ENCODE measurements at places on chromosomes 4 and X.

GRCh38 chrX:55624403-55624802 is 1.2 kb downstream of the FOXR2 start:
- no peak for DNase-seq

DNA sequence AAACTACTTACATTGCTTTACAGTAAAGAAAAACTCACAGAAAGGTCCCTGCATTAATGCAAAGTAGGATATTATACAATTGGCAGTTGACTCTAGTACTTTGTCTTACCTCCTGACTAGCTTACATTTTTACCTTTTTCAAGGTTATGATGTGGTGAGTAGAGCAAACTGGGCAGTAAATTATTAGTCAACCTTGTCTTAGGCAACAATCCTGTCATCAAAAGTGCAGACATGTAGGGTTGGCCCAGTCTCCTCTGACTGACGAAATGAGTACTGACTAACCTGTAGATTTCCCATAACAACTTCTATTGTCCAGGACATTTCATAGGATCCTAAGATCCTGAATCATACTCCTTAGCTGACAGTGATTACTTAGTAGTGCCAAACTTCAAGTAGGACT is 142.0 kb upstream of the NUDT6 start:
- DNase-seq, result no peak

GRCh38 chrX:69158166-69158980 is 6.9 kb downstream of the PJA1 start:
- peak; percentile 82 for DNase-seq

DNA sequence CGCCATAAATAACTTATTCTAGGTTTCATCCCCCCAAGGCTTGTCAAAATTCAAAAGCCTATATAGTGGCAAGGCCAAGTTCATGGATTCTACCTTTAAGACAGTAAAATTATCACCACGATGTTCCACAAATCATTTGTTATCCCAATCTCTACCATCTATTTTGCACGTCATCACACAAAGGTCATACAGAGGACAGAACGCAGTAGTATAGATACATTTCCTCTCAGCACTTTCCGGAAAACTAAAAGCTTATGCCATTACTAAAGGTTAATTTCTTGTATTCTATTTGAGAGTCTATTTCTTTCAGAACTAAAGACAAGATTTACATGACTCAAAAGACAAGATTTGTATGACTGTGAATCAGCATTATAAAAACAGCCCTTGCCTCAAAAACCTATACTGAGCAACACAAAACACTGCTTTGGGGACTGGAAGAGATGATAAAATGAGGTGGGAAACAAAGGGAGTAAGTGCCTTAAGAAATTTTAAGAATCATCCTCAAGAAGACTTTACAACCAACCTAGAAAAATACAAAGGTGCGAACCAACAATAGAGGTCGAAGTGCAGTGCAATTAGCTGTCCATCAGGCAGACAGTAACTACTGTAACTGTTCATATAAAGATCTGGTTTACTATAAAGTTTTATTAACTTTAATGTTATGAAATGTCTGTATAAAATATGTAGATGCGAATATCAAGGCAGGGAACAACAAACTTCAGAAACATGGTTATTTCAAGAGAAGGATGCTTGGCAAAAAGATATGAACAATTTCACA is 7.6 kb downstream of the UBE2D3 start:
- DNase-seq, result no peak
